Fibroblast of skin of scalp (primary cell): ENCODE measurements at places on chromosomes 1 and 21.
A peak's percentile ranks its signal among the peaks of the same experiment; 100 is the strongest.

- peak; percentile 20 for DNase-seq
Observed at GRCh38 chr1:84834419-84835064, 58.5 kb downstream of the LPAR3 start.

DNA sequence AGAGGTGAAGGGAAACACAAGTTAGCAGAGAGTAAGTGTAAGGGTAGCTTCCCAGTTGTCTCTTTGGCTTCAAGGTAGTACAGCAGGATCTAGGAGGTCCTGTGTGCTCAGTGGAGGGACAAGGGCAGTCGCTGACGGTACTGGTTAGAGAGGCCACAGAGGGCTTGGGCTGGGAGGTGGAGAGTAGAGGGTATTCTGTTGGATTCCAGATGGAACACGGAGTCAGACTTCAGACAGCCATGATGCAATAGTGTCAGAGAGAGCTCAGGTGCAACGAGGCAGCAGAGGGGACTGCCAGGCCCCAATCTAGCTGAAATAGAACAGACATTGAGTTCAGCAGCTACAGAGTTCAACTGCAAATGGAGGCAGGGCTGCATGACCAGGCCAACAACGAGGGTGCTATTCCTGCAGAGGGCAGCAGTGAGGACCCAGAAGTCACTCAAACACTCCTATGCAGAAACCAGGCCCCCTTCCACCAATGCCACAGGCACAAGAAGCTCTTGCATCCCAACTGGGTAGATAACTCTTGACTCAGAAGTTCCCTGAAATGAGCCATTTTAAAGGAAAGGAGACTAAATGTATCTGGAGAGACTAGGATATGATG, 325.0 kb upstream of the ESRRG start:
- DNase-seq, result no peak

DNA sequence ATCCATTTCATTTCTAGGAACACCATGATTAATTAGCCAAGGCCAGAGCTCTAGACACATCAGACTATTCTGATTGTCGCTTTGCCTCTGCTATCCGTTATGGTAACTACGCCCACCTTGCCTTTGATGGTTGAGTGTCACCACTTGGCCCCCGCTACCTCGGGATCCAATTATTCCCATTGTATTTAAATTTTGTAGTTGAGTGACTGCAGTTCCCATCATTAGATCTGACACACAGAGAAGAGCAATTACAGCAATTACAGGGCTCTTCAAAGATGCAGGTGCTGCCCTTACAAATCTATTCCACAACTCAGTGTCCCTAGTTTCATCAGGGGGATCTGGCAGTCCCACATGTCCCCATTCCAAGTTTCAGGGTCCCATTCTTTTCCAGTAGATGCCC, 44.9 kb upstream of the ABCA4 start:
- DNase-seq, result no peak

- no peak for DNase-seq
Observed at GRCh38 chr1:38062361-38063288, 16.0 kb upstream of the POU3F1 start.
